ENCODE measurements at places on chromosomes 16 and 17. TPM values are rescaled to one million over a fixed set of nuclear protein-coding genes. Genes with fewer than 3 reads are reported as not detected.
A peak's percentile ranks its signal among the peaks of the same experiment; 100 is the strongest.

GRCh38 chr17:57860414-57860999 lies 10.7 kb upstream of the MRPS23 start:
- no peak overlapping the region for H3K27ac ChIP-seq
- no peaks in the 10 kb centered on the region for H3K36me3 ChIP-seq
- H3K27me3 ChIP-seq: no peaks in the 10 kb centered on the region
- H3K4me3 ChIP-seq: no peak overlapping the region
- DNase-seq: no peak

DNA sequence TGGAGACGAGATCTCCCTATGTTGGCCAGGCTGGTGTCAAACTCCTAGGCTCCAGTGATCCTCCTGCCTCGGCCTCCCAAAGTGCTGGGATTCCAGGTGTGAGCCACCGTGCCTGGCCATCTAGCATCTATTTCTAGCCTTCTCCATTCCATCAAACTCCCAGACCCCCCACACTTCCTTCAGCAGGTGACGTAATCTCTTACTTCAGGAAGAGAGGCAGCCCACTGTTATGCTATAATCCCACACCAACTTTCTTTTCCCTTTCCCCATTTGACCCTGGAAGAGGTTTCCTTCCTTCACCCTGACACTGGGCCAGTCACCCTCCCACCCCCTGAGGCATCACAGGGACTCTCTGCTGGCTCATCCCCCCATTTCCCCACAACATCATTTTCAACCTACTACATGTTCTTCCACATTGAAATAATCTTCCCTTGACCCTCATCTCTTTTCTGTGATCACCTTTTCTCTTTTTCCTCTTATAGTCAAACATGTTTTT lies 7.6 kb downstream of the ITGA2B start:
- no peak overlapping the region for H3K27ac ChIP-seq
- H3K4me1 ChIP-seq: no peaks in the 10 kb centered on the region

DNA sequence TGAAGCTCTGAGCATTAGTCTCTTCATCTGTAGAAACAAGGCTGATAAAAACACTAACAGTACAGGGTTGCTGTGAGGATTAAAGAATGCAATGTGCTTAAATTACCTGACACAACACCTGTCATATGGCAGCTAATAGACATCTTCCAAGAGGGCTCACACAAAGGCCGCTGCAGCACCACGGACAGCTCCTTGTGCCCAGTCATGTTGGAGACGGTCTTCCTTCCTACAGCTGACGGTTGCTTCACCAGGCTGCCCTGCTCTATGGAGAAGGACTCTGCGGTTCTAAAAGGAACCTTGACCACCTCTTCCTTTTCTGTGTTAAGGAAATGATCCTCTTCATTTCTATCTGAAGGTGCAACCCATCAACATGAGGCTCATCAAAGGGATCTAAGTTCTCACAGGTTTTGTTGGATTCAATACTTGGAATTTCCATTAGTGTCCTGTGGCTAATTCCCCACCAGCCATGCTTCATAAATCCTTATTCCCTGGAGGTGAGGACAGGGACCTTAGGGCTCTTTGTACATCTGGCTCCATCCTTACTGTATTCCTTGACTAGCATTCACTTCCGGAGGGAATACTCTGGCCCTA lies 138.9 kb upstream of the CES5A start:
- H3K4me1 ChIP-seq: no peaks in the 10 kb centered on the region
- no peak overlapping the region for H3K27ac ChIP-seq
- DNase-seq: peak; percentile 52

DNA sequence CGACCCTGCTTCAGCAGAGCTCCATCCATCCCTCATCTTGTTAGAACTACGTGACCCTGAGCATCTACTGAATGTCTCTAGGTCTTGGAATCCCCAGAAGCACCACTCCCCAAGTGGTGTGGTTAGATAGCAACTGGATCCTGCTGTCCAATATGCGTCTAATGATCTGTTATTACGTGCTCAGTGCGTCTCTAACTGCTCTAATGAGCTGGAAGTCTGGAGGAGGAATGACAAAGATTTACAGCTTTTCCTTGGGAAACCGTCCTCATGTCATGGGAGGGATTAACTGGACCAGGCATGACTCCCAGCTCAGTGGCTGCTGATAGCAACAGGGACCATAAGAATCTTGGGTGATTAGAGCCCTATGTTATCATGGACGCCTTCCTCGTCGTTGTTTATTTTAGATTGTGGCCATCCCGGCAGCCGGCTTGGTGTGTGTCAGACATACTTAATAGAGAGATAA lies 150.9 kb downstream of the HS3ST3B1 start:
- no peaks in the 10 kb centered on the region for H3K27me3 ChIP-seq
- DNase-seq: no peak
- H3K4me1 ChIP-seq: no peaks in the 10 kb centered on the region
- H3K4me3 ChIP-seq: no peak overlapping the region

The NACA2 gene
- total RNA-seq: not detected

- no peaks in the 10 kb centered on the region for H3K27me3 ChIP-seq
- no peaks in the 10 kb centered on the region for H3K36me3 ChIP-seq
- H3K4me1 ChIP-seq: no peaks in the 10 kb centered on the region
- no peak for DNase-seq
- no peak overlapping the region for H3K27ac ChIP-seq
- H3K4me3 ChIP-seq: no peak overlapping the region
Measured at GRCh38 chr16:20402651-20403050, 1.9 kb downstream of the PDILT start.

The ITGAD gene
- 0.54 TPM for total RNA-seq

GRCh38 chr16:2273931-2274330 lies 6.0 kb upstream of the RNPS1 start:
- no peak overlapping the region for H3K27ac ChIP-seq
- no peak overlapping the region for H3K4me3 ChIP-seq
- H3K4me1 ChIP-seq: no peaks in the 10 kb centered on the region
- no peaks in the 10 kb centered on the region for H3K36me3 ChIP-seq
- no peak for DNase-seq
- H3K27me3 ChIP-seq: no peaks in the 10 kb centered on the region

The ABCC3 gene
- total RNA-seq: 25.7 TPM

The RNF227 gene
- 3.0 TPM for total RNA-seq

GRCh38 chr17:73434154-73434553 lies 122.4 kb upstream of the CDC42EP4 start:
- H3K27ac ChIP-seq: no peak overlapping the region
- H3K36me3 ChIP-seq: no peaks in the 10 kb centered on the region
- H3K4me3 ChIP-seq: no peak overlapping the region
- H3K4me1 ChIP-seq: no peaks in the 10 kb centered on the region
- no peak for DNase-seq
- no peaks in the 10 kb centered on the region for H3K27me3 ChIP-seq

DNA sequence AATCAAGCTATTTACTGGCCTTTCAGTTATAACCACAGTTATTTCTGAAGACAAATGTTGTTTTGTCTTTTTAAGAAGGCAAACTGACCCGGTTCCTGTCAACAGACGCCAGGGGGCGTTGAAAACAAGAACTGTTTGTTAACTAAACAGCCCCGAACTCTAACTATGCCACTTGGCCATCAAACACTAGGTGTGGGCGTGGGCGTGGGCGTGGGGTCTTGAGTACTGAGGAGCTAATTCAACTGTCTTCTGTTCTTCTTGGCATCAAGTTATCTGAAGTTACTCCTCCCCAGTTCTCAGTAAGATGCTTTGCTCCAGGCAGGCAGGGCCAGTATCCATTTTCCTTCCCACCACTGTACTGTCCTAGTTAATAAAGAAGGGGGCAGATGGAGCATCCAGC lies 63.3 kb upstream of the MTMR4 start:
- no peak overlapping the region for H3K27ac ChIP-seq
- no peaks in the 10 kb centered on the region for H3K27me3 ChIP-seq
- no peak overlapping the region for H3K4me3 ChIP-seq
- H3K36me3 ChIP-seq: no peaks in the 10 kb centered on the region

DNA sequence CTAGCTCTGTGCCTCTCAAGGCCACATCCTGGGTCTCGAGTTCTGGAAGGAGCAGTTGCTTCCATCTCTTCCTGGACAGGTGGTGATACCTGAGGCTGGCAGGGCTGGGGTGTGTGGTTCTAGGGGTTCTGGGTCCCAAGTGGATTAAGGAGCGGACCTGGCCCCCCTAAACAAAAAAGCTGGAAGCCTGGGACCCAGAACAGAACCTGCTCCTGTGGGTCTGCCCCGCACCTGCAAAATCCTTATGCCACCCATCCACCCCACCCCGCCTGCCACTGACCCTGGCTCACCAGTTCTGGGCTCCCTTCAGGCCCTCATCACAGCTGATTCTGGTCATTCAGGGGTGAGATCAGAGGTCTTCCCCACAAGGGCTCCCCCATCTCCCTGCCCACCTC lies 44.8 kb downstream of the ADCY7 start:
- H3K27ac ChIP-seq: no peak overlapping the region
- no peaks in the 10 kb centered on the region for H3K27me3 ChIP-seq
- H3K36me3 ChIP-seq: no peaks in the 10 kb centered on the region
- no peaks in the 10 kb centered on the region for H3K4me1 ChIP-seq
- DNase-seq: no peak

DNA sequence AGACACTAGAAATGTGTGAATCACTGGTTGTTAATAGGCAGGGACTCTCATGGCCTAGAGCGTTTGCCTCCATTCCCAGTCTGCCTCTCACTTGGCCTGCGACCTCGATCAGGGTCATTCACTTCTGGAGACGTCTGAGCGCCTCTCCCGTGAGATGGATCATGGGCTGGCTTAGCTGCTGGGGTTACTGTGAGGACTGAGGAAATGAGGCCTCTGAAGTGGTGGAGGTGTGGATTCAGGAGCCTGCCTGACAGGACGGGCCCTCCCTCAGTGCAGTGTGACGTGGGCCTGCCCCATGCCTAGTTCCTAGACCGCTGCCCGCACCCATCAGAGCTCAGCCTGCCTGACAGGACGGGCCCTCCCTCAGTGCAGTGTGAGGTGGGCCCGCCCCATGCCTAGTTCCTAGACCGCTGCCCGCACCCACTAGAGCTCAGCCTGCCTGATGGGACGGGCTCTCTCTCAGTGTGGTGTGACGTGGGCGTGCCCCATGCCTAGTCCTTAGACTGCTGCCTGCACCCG lies 61.9 kb downstream of the BANP start:
- H3K36me3 ChIP-seq: no peaks in the 10 kb centered on the region
- H3K4me1 ChIP-seq: no peaks in the 10 kb centered on the region
- no peak for DNase-seq
- no peak overlapping the region for H3K27ac ChIP-seq
- H3K4me3 ChIP-seq: no peak overlapping the region
- H3K27me3 ChIP-seq: no peaks in the 10 kb centered on the region

- H3K4me1 ChIP-seq: no peaks in the 10 kb centered on the region
- no peak overlapping the region for H3K4me3 ChIP-seq
- no peaks in the 10 kb centered on the region for H3K27me3 ChIP-seq
- no peaks in the 10 kb centered on the region for H3K36me3 ChIP-seq
Measured at GRCh38 chr16:55010492-55011160, 80.0 kb downstream of the IRX5 start.

- peak overlapping the region; percentile 32 for H3K4me3 ChIP-seq
- DNase-seq: no peak
- peak overlapping the region; percentile 91 for H3K27ac ChIP-seq
- H3K36me3 ChIP-seq: no peaks in the 10 kb centered on the region
- H3K4me1 ChIP-seq: peaks cover 8% of the 10 kb centered on the region
Measured at GRCh38 chr17:8611137-8611536, 19.4 kb downstream of the MYH10 start.

The SPECC1 gene
- 68.8 TPM for total RNA-seq

GRCh38 chr17:61218438-61218837 lies 181.2 kb upstream of the TBX2 start:
- DNase-seq: no peak
- no peaks in the 10 kb centered on the region for H3K36me3 ChIP-seq
- H3K4me3 ChIP-seq: no peak overlapping the region
- H3K27ac ChIP-seq: no peak overlapping the region
- H3K27me3 ChIP-seq: no peaks in the 10 kb centered on the region
